ENCODE measurements at places on chromosomes 1 and 21. TPM values are rescaled to one million over a fixed set of nuclear protein-coding genes. Genes with fewer than 3 reads are reported as not detected.

CLDN14 gene
- not detected for total RNA-seq

GRIK3 gene
- total RNA-seq, result not detected

CTSE gene
- total RNA-seq, result not detected

PPM1J gene
- 1.1 TPM for total RNA-seq

HFM1 gene
- total RNA-seq, result 0.39 TPM

BCAN gene
- not detected for total RNA-seq

SYT14 gene
- not detected for total RNA-seq

KCNE1 gene
- 0.59 TPM for total RNA-seq

TMEM69 gene
- 21.1 TPM for total RNA-seq

SMIM1 gene
- 0.39 TPM for total RNA-seq

PYHIN1 gene
- total RNA-seq, result 0.20 TPM

KRTAP19-1 gene
- total RNA-seq, result not detected

PCNX2 gene
- total RNA-seq, result 42.6 TPM

CYB561D1 gene
- 4.5 TPM for total RNA-seq

CALML6 gene
- total RNA-seq, result under 0.01 TPM

CDA gene
- total RNA-seq, result 2.0 TPM

HEYL gene
- total RNA-seq, result not detected

CD58 gene
- total RNA-seq, result 23.1 TPM

PHACTR4 gene
- 7.3 TPM for total RNA-seq

OSBPL9 gene
- total RNA-seq, result 49.7 TPM

UBL4B gene
- not detected for total RNA-seq

NOTCH2 gene
- 271 TPM for total RNA-seq

CREB3L4 gene
- total RNA-seq, result 8.8 TPM

FAM131C gene
- under 0.01 TPM for total RNA-seq

FCER1A gene
- not detected for total RNA-seq

ADAM30 gene
- not detected for total RNA-seq

ZNF683 gene
- not detected for total RNA-seq

TLR5 gene
- 0.73 TPM for total RNA-seq

PADI3 gene
- total RNA-seq, result not detected

TAS1R1 gene
- total RNA-seq, result not detected

DLGAP3 gene
- total RNA-seq, result under 0.01 TPM

MYOM3 gene
- under 0.01 TPM for total RNA-seq

ADCY10 gene
- total RNA-seq, result under 0.01 TPM

PODN gene
- total RNA-seq, result 5.1 TPM

TRIM17 gene
- not detected for total RNA-seq

KDF1 gene
- total RNA-seq, result not detected

PCP4L1 gene
- total RNA-seq, result not detected

SV2A gene
- total RNA-seq, result 9.4 TPM

ATP1A2 gene
- not detected for total RNA-seq
